ENCODE measurements at places on chromosomes 6 and 20.

GRCh38 chr6:1049900-1050299 lies 262.0 kb upstream of the FOXQ1 start:
- no peak for DNase-seq

- no peak for DNase-seq
Measured at GRCh38 chr20:44736170-44737021, 9.3 kb upstream of the KCNK15 start.

- DNase-seq: no peak
Measured at GRCh38 chr20:51237791-51238190, 214.9 kb upstream of the KCNG1 start.

DNA sequence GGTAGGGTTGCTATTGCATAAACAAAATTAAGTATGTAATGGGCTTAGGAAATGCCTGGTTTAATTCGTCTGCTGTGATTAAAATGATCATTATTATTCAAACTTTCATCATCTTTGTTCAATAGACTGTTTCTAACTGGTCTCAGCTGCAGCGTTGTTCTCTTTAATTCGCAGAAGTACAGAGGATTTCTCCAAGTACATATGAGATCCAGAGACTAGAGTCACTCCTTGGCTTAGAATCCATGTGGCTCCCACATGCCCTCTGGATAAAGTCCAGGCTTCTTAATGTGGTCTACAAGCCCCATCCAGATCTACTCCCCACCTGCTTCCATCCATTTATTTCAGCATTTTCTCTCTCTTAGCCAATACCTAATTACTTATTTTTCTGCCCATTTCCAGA lies 1.1 kb upstream of the ZBTB24 start:
- DNase-seq: no peak

GRCh38 chr6:153104220-153104619 lies 26.9 kb downstream of the RGS17 start:
- no peak for DNase-seq

DNA sequence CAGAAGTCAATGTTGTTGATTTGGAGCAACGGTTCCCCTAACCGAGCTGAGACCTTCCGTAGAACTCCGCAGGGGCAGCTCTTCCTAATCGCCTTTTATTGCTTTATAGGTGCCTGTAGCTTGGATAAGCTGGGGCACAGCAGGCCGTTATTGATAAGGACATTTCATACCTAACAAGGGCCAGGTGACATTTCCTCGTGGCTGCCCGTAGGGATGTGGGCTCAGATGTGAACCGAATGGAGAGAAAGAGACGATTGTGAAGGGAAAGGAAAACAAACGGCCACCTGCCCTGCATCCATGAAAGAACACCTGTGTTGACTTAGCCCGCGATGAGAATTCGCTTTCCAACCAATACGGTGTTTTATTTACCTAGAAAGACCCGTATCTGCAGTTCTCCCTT lies 53.3 kb upstream of the DACT2 start:
- DNase-seq: no peak

DNA sequence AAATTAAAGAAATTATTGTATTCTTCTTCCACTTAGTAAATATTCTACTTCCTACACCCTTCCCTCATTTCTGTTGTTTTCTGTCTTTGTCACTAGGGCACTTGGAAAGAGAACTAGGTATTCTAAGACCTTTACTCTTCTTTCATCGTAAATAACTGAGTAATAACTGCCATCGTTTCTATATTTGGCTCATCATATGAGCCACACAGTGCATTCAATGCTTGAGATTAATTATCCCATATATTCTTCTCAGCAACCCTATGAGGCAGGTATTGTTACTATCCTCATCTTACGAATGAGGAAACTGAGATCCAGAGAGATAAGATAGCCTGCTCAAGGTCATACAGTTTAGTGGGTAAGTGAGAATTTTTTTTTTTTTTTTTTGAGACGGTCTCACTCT lies 38.9 kb downstream of the LRP11 start:
- DNase-seq: no peak

DNA sequence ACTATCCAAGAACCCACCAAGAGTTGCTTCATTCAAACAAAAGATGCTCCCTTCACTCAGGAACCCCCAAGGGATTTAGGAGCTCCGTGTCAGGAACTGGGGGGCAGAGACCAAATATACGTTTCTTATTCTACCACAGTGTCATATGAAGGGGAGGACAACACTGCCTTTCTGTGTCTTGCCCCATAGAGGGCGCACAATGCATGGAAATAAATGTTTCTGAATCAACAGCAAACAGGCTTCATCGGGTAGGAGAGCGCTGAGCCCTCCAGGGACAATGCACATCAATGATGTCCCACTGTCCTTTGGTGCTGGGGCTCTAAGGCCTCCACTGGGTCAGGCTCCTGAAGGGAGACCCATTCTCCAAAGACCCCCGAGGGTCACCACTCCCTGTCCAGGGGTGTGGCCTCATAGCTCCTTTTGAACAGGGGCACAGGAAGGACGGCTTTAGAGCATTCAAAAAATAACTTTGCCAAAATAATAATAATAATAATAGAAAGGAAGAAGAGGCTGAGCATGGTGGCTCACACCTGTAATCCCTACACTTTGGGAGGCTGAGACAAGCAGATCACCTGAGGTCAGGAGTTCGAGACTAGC lies 31.1 kb downstream of the PLG start:
- DNase-seq: no peak

- no peak for DNase-seq
Measured at GRCh38 chr6:166495487-166496314, 90.8 kb downstream of the RAMACL start.

DNA sequence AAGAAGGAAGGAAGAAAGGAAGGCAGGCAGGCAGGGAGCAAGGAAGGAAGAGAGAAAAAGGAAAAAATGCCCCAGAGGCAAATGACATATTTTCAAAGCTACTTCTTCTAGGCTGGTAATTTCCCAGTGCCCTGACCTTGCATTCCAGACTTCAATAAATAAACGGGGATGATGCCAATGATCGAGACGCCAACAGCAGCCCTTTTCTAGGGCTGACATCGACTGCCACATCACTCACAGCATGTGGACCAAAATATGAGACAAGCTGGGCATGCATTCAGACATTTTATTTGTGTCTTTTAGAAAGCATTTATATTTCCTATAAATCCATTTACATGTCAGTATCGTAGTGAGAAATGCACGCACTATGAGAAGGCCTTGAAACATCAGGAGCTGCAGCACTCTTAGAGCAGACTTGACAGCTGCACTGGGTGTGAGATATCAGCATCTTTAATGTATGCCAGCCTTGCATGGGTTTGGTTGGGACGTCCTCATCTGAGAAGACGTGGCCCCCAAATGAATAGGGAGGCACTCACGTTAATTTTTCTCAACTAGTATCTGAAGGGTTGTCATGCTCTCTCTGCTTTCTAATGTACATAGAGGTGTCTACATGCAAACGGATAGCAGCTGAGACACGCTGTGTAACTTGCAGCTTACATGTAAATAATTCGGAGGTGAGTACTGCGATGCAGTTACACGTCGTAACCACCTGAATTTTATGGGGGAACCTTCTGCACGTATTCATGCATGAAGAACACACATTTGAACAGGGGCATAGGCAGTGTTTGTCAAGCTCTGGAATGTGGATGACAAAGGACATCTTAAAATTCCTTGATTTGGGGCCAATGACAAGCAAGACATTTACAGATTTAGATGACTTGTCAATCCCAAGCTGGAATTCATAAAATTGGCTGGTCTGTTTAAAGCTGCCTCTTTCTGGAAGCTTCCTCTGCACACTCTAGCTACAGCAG lies 149.1 kb upstream of the AGPAT4 start:
- DNase-seq: no peak

DNA sequence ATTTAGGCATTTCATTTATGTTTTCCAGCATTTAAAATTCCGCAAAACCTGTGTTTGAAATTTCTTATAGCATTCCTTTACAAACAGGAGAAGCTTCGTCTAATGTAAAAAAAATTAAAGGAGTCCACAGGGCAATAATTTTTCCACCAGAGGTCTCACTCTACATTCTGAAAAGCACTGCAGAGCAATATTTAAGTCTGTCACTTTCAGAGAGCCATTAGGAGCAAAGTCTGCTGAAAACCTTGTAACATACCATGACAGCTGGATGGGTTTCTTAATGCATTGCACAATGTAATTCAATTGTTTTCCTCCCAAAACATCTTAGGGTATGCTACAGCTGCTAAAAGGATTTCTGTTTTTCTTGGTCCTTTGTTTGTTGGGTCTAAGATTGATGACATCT lies 18.0 kb downstream of the BAG2 start:
- DNase-seq: no peak

DNA sequence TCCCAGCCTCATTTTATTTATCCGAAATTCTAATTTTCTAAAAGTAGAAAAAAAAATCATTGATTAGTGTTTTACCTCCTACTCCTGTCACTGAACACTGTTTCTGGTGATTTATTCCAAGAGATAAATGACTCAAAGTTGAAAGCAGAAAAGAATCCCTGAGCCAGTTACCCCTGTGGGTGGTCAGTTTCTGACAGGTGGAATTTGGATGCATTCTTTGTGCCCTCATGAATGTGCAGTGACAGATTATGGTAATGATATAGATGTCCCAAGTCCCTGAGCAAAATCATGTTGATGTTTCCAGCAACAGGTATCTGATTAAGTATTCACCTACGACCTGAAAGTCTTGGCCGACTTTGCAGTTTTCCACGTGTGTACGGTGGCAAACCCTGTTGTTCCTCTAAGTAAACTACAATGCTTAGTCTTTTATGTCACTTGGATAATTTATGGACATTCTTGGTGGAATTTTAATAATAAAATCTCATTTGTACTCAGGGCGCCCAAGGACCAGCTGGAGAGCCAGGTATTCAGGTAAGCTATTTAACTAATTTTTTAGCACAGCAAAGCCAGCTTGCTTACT lies 153.6 kb downstream of the COL9A1 start:
- no peak for DNase-seq

DNA sequence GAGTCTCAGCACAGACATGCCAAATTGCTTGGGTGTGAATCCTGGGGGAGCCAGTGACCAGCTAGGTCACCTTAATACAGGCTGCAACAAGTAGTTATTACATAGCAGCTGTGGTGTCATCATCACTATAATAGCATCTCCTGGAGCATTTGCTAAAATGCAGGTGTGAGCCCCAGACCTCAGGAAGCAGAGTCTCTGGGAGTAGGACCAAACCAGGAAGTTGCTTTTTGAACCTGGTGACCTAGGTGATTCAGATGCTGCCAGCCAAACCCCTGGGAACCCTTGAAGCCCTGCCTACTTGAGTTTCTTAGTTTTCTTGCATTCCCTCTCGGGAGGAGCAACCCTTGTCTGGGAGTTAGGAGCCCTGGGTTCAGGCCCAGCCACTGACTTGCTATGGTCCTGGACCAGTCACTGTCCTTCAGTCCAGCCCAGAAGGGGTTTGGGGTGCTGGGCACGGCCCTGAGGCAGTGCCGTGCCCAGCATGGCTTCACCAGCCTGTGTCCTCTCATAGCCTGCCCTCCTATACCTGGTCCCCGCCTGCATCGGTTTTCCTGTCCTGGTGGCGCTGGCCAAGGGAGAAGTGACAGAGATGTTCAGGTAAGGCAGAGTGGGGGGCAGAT lies 39.3 kb upstream of the ID1 start:
- DNase-seq: no peak

GRCh38 chr20:40753472-40753871 lies 64.4 kb upstream of the MAFB start:
- DNase-seq: no peak

DNA sequence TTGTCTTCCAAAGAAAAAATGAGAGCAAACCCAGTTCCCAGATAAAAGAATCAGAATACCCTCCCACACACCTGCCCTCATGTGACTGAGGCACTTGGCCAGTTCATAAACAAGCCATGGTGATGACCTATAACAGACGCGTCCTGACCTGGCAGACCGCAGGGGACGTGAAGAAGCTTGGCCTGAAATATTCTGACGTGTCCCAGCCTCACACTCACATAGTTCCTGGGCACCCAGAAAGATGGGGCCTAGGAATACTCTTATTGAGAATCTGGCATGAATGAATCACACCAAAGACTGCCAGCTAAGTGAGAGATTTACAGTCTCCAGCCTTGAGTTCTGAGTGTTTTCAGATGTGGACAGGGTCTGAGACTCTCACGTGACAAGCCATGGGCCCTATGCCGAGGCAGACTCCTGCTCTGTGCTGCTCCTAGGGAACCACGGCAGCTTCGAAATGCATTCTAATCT lies 17.2 kb upstream of the MAP3K4 start:
- peak; percentile 84 for DNase-seq

- DNase-seq: no peak
Measured at GRCh38 chr6:94588301-94588700, 989.0 kb upstream of the MANEA start.

DNA sequence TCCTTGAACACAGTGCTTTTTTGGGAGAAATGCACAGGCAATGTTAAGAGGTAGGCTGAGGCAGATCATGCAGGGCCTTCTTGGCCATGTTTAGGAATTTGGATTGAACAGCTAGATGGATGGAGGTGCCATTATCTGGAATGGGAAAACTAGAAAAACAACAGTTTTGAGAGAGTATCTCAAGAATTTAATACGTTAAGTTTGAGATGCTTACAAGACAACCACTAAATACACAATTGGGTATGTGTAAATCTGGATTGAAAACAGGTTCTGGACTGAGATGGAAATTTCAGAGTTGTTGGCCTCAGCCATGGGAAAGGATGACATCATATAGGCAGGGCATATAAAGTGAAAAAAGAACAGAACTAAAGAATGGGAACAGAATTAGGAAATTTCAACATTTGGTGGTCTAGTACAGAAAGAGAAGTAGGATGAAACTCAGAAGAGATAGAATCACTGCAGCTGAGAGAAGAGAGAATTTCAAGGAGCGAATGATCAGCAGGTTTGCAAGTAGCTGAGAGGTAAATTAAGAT lies 37.1 kb downstream of the NCOA7 start:
- DNase-seq: no peak

Data from AG04450 (cell line).